Stimulated activated CD4-positive, alpha-beta T cell treated with anti-CD3 and anti-CD28 coated beads, Interleukin-12 subunit alpha, Interleukin-12 subunit beta, amount 100 ng/mL, for 24 hours (primary cell): ENCODE measurements at places on chromosomes 11 and 22.

GRCh38 chr22:45239681-45240051 is 1.0 kb downstream of the KIAA0930 start:
- no peak for DNase-seq

DNA sequence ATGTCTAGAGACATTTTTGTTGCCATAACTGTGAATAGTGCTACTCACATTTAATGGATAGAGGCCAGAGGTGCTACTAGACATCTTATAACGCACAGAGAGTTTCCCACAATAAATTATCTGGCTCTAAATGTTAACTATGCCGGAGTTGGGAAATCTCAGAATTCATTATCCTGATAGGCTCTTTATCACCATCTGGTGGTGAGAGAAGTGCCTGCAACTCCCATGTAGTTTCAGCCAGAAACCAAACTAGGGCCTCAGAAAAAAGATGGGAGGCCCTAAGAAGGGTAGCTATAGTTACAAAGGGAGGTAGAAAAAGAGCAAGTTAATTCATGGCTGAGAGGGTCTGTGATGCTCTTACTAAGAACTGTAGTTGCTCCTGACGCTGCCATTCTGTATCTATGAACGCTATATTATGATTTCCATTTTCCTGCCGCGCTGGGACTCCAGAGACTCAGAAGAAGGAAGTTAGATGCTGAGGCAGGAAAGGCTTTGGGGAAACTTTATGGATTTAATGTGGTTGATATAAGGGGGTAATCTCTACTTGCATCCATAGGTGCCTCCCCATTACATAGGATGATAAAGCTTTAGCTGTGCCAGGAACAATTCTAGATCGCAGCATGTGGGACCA is 22.9 kb upstream of the MRPL17 start:
- DNase-seq, result peak; percentile 35

DNA sequence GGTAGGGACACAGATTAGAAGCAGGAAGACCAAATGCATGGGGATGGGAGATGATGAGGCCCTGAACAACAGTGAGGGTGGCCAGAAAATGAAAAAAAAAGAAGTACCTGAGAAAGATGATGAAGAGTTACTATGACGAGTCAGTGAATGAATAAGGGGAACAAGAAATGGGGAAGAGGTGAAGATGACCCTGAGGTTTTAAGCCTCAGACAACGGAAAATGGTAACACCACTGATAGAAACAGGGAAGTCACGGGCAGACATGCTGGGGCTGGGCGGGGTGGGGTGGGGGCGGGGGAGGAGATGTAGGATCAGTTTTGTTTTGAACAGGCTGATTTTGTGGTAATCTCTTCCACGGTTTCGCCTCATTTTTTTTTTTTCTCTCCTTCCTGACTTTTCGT is 205.1 kb upstream of the CADM1 start:
- DNase-seq, result no peak

DNA sequence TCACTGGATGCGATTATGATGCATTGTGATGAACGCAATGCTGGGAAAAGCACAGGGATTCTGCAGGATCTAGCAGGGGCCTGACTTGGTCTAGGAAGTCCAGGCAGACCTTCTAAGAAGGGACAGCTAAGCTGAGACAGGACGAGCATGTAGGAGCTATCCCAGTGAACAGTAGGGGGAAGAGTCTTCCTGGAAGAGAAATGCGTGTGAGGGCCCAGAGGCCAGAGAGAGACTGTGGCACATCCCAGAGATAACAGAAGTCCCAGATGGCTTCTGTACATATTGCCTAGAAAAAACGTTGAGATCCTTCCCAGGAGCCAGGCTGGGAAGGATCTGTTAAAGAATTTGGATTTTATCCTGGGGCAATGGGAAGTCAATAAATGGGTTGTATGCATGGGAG is 24.6 kb downstream of the RCN1 start:
- no peak for DNase-seq

GRCh38 chr11:94754335-94754734 is 13.8 kb upstream of the AMOTL1 start:
- DNase-seq, result no peak

- DNase-seq, result no peak
Observed at GRCh38 chr11:13939961-13940906, 22.3 kb upstream of the SPON1 start.

- DNase-seq, result no peak
Observed at GRCh38 chr11:129580278-129580677, 204.6 kb downstream of the BARX2 start.

DNA sequence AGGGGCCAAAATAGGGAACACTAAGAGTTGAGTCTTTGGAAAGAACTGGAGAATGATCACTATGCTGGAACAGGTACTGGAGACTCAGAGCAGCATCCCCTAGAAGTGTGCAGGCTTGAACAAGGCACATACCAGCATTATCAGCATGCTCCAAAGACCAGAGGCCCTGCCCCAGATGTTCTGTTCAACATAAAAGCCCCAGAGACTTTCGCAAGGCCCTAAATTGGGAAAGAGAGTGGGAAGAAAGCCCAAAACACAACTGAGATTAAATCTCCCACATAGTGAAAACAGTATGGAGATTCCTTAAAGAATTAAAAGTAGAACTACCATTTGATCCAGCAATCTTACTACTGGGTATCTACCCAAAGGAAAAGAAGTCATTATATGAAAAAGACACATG is 9.4 kb downstream of the CNGA4 start:
- no peak for DNase-seq

GRCh38 chr11:70415642-70416395 is 17.5 kb downstream of the CTTN start:
- DNase-seq, result no peak

- no peak for DNase-seq
Observed at GRCh38 chr22:50228366-50228765, 16.5 kb downstream of the TUBGCP6 start.

GRCh38 chr11:88813233-88813915 is 252.4 kb downstream of the GRM5 start:
- DNase-seq, result no peak

DNA sequence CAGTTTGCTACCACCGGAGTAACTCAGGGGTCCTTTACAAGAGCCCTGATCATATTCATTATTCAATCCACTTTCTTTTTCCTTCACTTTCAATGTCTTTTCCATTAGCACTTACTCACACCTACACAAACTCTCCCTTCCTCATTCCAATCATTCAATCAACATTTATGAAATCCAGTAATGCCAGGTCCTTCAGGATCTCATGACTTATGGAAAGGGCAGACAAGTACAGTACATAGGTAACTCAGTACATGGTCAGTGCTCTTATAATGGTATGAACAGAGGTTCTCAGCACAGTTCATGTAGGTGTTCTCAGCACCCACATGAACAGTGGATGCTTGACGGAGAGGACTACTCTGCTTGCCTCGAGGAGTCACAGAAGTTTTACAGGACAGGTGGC is 106.6 kb downstream of the USP35 start:
- no peak for DNase-seq

DNA sequence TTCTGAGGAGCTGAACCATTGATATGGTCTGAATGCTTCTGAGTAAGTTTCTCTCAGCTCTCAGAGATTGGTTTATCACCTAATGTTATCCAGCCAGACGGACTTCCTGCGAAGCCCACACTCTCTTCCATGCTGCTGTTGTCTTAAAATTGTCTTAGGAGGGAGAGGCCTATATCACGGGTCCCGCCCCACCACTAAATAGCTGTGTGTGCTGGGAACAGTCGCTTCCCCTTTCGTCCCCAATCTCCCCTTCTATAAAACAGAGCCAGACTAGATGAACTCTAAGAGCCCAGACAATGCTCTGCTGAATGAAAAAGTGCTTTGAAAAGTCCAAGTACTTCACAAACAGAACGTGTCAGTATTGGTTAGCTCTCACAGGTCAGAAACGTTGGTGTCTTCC is 81.4 kb upstream of the AKIP1 start:
- DNase-seq, result no peak
